ENCODE measurements at places on chromosomes 7 and 10.

- DNase-seq: no peak
These were observed 202.2 kb downstream of the TMEM178B start for GRCh38 chr7:141276031-141276430.

DNA sequence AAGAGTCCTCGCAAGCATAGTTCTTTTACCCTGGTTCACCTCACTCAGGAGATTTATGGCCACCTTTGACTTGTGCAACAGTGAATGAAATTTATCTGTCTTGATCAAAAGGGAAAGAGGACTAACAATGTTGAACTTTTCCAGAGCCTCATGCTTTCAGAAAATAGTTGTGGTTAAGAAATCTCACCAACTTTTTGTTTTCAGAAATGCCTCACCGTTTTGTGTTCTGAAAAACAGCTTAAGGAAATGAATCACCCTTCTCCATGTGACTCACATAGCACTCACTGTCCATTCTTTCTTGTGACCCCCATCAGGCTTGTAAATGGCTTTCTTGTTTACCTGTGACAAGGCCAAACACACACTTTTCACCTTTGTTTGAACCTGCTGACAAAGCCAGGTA, 148.6 kb upstream of the FAM3C start:
- DNase-seq: no peak

GRCh38 chr10:132906836-132907235, 35.5 kb downstream of the CFAP46 start:
- no peak for DNase-seq

GRCh38 chr10:112409755-112410154, 35.8 kb downstream of the ACSL5 start:
- DNase-seq: no peak

DNA sequence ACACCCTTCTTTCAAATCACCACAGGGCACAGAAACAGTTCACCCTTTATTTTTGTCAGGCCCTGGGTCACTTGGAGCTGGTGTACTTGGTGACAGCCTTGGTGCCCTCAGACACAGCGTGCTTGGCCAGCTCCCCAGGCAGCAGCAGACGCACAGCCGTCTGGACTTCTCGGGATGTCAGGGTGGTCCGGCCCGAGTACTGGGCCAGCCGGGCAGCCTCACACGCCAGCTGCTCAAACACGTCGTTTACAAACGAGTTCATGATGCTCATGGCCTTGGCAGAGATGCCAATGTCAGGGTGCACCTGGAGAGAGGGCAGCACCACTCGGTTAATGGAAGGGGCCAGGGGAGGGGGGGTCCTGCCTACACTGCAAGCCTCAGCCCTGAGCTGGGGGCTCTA, 2.5 kb downstream of the H2BK1 start:
- DNase-seq: no peak

GRCh38 chr10:94428766-94429707, 26.7 kb downstream of the TBC1D12 start:
- no peak for DNase-seq

- no peak for DNase-seq
These were observed 65.9 kb upstream of the C7orf33 start for GRCh38 chr7:148524479-148525224.

DNA sequence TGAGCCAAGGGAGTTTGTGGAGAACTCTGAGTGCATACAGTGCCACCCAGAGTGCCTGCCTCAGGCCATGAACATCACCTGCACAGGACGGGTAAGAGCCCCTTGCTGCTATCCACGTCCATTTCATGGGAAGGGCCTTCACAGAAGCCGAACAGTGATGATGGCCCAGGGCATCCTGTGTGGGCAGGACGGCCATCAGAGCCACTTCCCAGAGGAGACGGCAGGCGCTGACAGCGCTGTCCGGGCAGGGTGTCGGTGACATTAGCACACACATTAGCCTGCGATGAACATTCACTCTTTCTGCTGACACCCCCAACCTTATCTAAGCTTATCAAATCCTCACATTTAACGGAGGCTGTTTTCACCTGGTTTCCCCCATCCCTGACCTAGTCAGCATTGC, 144.9 kb downstream of the EGFR start:
- DNase-seq: no peak

DNA sequence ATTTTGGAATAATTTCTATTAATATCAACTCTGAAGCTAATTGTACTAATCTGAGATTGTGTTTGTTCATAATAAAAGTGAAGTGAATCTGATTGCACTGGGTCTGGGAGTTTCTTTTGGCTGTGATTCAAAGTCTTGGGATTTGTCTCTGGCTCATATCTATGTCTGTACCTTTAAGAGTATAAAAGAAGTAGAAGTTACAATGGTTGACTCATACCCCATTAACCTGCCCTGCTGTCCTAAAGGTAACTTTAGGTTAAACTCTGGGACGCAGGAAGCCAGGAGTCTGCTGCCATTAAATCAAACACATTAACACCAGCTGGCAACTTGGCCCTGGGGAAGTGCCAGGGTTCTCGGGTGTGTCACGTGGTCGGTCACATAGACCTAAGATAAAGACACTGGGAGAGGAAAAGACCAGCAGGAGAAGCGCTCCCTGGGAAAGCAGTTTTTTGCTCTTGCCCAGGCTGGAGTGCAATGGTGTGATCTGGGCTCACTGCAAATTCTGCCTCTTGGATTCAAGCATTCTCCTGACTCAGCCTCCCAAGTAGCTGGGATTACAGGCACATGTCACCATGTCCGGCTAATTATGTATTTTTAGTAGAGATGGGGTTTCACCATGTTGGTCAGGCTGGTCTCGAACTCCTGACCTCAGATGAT, 17.8 kb downstream of the SCD start:
- peak; percentile 33 for DNase-seq

DNA sequence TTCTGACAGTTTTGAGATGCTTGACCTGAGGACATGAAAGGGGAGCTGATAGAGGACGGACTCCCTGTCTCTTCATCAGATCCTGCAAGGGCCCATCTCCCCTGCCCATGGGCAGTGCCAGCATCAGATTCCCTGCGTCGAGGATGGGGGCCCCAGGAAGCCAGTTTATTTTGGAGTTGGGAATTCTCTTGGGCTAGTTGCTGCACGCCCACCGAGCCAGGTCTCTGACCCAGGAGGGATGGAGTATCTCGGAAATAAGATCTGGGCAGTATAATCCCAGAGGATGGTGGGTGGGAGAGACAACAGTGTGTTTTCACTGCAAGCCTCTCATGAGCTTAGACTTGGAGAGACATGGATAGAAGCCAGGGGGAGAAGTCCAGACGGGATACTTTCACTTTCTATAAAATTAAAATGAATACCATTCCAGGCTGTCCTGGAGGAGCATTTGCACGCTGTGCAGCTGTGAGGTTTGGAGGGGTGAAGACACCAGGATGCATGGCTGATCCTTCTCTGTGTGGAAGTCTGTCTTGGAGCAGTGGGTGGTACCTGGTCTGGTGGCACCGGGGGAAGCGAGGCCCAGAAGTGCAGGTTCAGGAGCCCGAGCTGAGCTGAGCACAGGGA, 25.8 kb downstream of the DOCK1 start:
- no peak for DNase-seq

DNA sequence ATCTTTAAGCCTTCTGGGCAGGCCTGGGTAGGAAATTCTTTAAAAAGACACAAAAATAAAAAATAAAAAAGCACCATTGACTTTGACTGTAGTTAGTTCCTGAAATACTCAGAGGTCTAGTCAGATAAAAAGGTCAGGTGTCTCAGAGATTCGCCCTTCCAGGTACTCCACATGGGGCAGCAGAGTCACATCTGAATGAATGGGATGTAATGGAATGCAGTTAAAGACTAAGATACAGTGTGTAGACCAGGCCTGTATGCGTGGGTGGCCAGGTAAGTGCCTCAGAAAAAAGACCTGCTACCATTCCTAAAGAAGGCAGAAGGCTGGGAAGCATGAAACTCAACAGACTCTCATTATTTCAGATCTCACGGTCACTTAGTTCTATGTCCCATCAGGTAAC, 68.6 kb upstream of the SEM1 start:
- DNase-seq: no peak
